SJSA1 (cell line): ENCODE measurements at places on chromosomes 12 and 14.

- no peak for DNase-seq
Observed at GRCh38 chr12:123910761-123911193, 61.9 kb downstream of the CCDC92 start.

- DNase-seq: peak; percentile 52
Observed at GRCh38 chr14:54312166-54312801, 84.5 kb upstream of the CDKN3 start.

DNA sequence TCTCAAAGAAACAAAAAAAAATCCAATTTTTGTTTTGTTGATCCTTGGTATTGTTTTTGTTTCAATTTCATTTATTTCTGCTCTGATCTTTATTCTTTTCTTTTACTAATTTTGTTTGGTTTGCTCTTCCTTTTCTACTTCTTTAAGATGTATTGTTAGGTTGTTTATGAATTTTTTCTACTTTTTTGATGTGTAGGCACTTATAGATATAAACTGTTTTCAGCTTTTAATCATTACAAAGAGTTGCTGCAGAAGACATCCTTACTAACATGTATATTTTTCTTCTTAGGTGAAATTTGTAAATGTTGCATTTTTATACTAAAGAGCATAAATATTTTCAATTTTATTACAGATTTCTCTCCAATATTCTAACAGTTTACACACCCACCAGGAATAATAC is 69.8 kb downstream of the KNTC1 start:
- DNase-seq: no peak

- DNase-seq: no peak
Observed at GRCh38 chr12:77225373-77225772, 160.0 kb upstream of the E2F7 start.

DNA sequence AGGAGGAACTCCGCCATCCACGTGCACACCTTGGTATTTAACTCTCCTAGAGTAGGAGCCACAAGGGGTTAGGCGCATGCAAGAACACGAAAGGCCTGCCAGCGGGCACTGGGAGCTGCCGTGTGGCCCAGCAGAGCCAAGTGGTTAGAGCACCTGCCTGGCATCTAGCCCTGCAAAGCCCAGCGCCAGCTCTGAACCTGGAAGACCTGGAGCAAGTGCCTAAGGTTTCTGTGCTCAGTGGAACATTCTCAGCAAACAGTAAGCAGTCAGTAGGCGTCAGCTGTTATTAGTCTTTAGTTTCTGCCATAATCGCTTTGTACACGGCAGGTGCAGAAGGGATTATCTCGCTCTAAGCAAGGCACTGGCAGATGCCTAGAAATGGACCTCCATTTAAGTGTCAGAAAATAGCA is 55.4 kb downstream of the SETD3 start:
- DNase-seq: no peak

GRCh38 chr12:2113119-2113912 is 60.5 kb downstream of the CACNA1C start:
- DNase-seq: no peak
